Activated naive CD8-positive, alpha-beta T cell treated with anti-CD3 and anti-CD28 coated beads for 36 hours (primary cell): ENCODE measurements at places on chromosomes 12 and 14. TPM values are rescaled to one million over a fixed set of nuclear protein-coding genes. Genes with fewer than 3 reads are reported as not detected.

DNA sequence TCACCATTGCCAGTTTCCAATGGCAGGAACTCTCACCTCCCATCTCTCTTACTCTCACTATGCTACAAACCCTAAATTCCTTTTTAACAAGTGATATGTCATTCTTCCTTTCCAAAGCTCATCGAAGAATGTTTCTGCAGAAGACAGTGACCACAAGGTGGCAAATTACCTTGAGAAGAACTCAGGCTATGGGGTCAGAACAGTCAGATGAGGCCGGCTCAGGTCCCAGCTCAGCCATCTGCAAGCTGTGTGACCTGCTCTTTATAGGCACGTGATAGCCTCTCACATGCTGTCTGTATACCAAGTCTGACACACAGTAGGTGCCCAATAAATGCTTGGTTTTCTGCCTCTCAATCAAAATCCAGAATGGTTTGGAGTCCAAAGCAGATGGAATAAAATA, 80.7 kb downstream of the FOXN3 start:
- no peak overlapping the region for H3K27ac ChIP-seq
- no peak overlapping the region for H3K4me3 ChIP-seq
- DNase-seq, result no peak
- peaks cover 35% of the 10 kb centered on the region for H3K4me1 ChIP-seq
- peaks cover 30% of the 10 kb centered on the region for H3K36me3 ChIP-seq

BTBD7 gene
- total RNA-seq, result 14.9 TPM

- H3K27me3 ChIP-seq, result no peaks in the 10 kb centered on the region
- H3K4me3 ChIP-seq, result no peak overlapping the region
- DNase-seq, result no peak
- H3K27ac ChIP-seq, result no peak overlapping the region
- peaks cover 4% of the 10 kb centered on the region for H3K36me3 ChIP-seq
Observed at GRCh38 chr12:116236976-116237375, 40.5 kb downstream of the MED13L start.

- H3K27ac ChIP-seq, result no peak overlapping the region
- no peaks in the 10 kb centered on the region for H3K27me3 ChIP-seq
- no peaks in the 10 kb centered on the region for H3K4me1 ChIP-seq
- DNase-seq, result no peak
Observed at GRCh38 chr12:31021809-31022494, 51.7 kb upstream of the DDX11 start.

CLEC2B gene
- 25.6 TPM for total RNA-seq
